ENCODE measurements at places on chromosomes 3 and 15. TPM values are rescaled to one million over a fixed set of nuclear protein-coding genes. Genes with fewer than 3 reads are reported as not detected.

DNA sequence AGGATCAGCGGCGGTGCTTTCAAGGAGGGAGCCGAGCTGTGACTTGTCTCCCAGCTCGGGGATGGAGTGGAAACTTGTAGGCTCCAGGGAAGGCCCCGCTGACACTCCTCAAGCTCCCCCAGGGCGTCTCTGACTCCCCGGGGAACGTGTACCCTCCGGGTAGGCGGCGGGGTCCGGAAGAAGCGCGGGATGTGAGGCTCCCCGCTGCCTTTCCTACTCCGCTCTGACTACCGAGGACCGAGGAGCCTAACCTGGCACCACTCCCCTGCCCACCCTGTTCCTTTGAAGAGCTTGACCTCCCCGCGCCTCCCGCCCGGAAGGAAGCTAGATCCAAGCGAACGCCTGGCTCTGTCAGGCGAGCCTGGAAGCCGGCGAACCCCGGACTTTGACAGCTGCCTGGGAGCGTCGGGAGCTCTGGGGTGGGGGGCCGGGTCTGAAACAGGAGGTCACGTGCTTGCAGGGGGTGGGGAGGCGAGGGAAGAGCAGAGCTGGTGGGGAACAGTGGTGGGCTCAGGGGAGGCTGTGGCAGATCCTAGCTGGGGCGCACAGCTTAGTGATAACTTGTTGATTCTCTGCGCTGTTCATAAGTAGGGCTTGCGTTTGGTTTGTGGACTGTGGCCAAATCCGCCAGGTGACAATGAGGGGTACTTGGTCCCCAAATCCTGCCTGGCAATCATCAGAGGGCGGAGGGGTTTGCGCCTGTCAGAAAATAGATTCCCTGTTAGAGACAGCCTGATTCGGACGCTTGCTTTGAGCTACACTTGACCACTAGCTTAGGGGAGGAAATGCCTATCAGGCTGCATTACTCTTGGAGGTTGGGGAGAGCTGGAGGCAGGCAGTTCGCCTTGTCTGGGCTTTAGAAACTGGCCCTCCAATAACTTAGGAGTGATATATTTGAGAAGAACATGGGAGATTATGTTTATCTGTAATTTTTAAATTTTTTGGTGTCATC lies 1.2 kb downstream of the CLSTN2 start:
- H3K27me3 ChIP-seq: peaks cover 57% of the 10 kb centered on the region
- no peaks in the 10 kb centered on the region for H3K4me1 ChIP-seq
- peak; percentile 73 for DNase-seq
- no peaks in the 10 kb centered on the region for H3K36me3 ChIP-seq

Gene CHRM5
- total RNA-seq: not detected

DNA sequence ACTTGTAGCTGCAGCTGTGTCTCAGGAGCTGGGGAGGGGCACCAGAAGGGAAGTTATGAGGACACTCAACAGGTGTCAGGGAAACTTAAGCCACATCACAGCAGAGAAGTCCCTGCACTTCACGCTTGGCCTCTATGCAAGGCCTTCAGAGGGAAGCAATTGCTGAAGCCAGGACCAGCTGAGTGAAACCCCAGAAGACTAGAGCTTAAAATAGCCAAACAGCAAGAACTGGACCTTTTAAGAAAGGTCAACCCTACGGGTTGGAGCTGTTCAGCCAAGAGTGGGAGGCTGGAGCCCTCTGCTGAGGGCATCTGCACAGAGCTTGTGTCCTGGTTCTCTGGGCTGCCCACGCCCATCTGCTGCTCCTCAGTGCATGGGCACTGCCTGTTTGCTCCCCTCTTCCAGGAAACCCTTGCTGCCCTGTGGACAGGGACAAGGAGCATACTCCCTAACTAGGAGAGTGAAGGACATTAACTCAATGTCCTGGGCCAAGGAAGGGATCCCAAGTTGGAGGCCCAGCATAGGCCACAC lies 3.9 kb upstream of the GRAMD2A start:
- H3K4me1 ChIP-seq: no peaks in the 10 kb centered on the region
- no peak overlapping the region for H3K4me3 ChIP-seq
- H3K36me3 ChIP-seq: peaks cover 82% of the 10 kb centered on the region

DNA sequence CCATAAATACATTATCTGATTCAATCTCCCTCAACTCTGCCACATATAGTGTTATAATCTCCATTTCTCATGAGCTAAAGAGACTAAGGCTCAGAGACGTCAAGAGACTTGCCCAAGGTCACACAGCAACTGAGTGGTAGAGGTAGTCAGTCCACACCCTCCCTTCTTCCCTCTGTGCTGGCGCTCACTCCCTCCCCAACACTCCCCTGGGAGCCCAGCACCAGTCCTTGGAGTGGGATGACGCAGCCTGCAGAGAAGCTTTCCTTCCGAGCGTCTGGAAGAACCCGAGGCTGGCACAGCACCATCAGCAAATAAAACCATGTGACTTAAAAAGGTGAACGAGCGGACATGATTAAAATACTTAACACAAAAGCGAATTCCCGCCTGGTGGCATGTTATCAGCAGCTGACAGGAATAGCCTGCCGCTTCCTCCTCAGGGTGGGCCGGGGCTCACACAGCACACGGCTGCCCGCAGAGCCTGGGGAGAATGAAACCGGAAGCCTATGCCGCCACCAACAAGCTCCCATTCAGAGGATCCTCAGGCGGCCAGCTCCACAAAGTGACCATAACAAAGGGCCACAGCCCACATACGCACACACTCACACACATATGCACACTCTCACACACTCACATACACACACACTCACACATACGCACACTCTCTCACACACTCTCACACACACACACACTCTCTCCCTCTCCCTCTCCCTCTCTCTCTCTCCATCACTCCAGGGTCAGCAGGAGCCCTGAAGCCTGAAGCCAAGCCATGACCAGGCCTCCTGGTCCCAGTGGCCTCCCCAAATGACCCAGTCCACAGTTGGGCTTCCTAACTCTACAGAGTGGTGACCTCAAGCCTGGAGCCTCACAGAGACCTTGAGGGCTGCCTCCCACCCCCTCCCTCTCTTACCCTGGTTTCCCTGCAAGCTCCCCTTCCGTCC lies 120.5 kb downstream of the XXYLT1 start:
- peak overlapping the region; percentile 62 for H3K4me3 ChIP-seq
- DNase-seq: peak; percentile 80
- H3K27me3 ChIP-seq: no peaks in the 10 kb centered on the region
- peaks cover 29% of the 10 kb centered on the region for H3K4me1 ChIP-seq
- H3K36me3 ChIP-seq: peaks cover 9% of the 10 kb centered on the region
- peak overlapping the region; percentile 69 for H3K27ac ChIP-seq

DNA sequence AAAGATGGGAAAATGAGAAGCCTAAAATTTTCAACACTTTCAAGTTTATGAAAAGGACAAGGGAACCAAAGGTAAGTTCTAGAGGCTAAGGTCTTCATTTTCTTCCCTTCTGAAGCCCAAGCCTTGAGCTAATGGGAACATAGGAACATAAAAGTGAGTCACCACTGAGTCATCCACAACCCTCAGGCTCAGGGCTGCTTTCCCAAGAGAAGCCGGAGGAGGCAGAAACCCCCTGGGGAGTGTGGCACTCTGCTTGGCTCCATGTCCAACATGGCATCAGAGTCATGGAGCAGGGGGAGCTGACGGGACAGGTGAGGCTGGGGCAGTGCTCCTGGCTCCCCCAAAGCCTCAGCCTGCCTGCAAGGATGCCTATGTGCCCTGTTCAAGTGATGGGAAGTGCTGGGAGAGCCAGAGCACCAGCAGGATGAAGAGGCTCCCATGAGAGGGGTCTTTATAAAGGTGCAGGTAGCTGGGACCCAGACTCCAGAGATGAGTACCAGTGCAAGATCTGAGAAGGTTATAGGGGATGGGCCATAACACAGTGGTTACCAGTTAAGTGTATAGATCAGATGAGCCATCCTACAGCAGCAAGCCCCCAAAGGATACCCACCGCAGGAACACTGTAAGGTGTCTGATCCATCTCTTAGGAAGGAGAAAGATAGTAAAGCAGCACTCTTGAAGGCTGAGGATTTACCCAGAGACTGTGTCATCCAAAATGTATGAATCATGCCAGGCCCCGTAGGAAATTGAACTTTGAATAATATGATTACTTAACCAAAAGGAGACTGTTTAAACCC lies 31.8 kb upstream of the RYR3 start:
- H3K4me1 ChIP-seq: peaks cover 7% of the 10 kb centered on the region
- H3K27ac ChIP-seq: no peak overlapping the region
- no peak overlapping the region for H3K4me3 ChIP-seq
- H3K27me3 ChIP-seq: no peaks in the 10 kb centered on the region
- DNase-seq: peak; percentile 86

Gene FANCD2OS
- total RNA-seq: not detected

Gene MCCC1
- total RNA-seq: 33.4 TPM

DNA sequence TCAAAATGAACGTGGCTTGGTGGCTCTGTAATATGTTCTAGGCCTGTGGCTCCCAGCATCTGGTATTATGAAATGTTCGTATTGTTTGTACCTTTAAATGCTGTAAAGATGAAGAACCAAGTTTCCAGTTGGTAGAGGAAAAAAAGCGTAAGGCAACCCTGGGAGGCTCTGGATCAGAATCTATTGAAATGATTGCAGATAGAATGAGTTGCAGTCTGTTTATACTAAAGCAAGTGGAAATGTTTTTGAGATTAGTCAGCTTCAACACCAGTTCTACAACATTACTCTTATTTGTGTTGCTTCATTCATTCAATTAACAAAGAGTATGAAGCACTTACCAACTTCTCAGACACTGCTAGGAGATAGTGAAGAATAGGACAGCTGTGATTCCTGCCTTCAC lies 5.3 kb downstream of the ARL6IP5 start:
- H3K27me3 ChIP-seq: no peaks in the 10 kb centered on the region
- H3K4me3 ChIP-seq: no peak overlapping the region
- no peak overlapping the region for H3K27ac ChIP-seq

GRCh38 chr3:98972720-98973119 lies 71.2 kb upstream of the DCBLD2 start:
- H3K36me3 ChIP-seq: no peaks in the 10 kb centered on the region
- H3K27me3 ChIP-seq: no peaks in the 10 kb centered on the region
- no peak overlapping the region for H3K27ac ChIP-seq
- no peaks in the 10 kb centered on the region for H3K4me1 ChIP-seq
- H3K4me3 ChIP-seq: no peak overlapping the region

Gene DYNC1LI1
- 43.2 TPM for total RNA-seq

Gene DCP1A
- 26.8 TPM for total RNA-seq

Gene IGF1R
- 179 TPM for total RNA-seq

- H3K4me1 ChIP-seq: no peaks in the 10 kb centered on the region
- no peak overlapping the region for H3K4me3 ChIP-seq
- DNase-seq: peak; percentile 27
- peaks cover 4% of the 10 kb centered on the region for H3K27me3 ChIP-seq
These were observed 64.4 kb upstream of the ETV5 start for GRCh38 chr3:186173224-186173815.

Gene ROBO1
- 75.9 TPM for total RNA-seq

GRCh38 chr3:161848376-161848775 lies 351.8 kb downstream of the OTOL1 start:
- no peaks in the 10 kb centered on the region for H3K27me3 ChIP-seq
- H3K4me3 ChIP-seq: no peak overlapping the region
- H3K36me3 ChIP-seq: no peaks in the 10 kb centered on the region
- no peak for DNase-seq
- no peak overlapping the region for H3K27ac ChIP-seq
- no peaks in the 10 kb centered on the region for H3K4me1 ChIP-seq

DNA sequence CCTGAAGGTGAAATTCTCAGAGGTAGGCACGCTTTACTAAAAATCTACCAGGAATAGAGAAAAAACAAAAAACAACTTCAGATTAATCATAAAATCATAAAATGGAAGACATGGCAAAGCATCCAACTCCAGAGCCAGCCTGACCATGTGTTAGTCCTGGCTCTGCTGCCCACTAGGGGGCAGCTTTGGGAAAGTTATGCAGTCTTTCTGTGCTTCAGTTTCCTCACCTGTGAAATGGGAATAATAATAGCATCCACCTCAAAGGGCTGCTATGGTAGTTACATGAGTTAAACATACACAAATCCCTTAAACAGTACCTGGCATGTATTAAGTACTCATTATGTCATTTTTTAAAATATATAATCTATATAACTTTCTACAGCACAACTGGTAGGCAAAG lies 52.3 kb downstream of the WNT5A start:
- no peak overlapping the region for H3K27ac ChIP-seq
- no peaks in the 10 kb centered on the region for H3K4me1 ChIP-seq
- no peaks in the 10 kb centered on the region for H3K27me3 ChIP-seq
- H3K4me3 ChIP-seq: no peak overlapping the region
- DNase-seq: peak; percentile 68

Gene ZNF385D
- 1.1 TPM for total RNA-seq

Gene CDHR4
- not detected for total RNA-seq

- peaks cover 25% of the 10 kb centered on the region for H3K36me3 ChIP-seq
- no peaks in the 10 kb centered on the region for H3K4me1 ChIP-seq
- no peaks in the 10 kb centered on the region for H3K27me3 ChIP-seq
- no peak overlapping the region for H3K4me3 ChIP-seq
- DNase-seq: no peak
These were observed 37.2 kb downstream of the HMG20A start for GRCh38 chr15:77457905-77458265.

Gene SH2D7
- total RNA-seq: not detected

DNA sequence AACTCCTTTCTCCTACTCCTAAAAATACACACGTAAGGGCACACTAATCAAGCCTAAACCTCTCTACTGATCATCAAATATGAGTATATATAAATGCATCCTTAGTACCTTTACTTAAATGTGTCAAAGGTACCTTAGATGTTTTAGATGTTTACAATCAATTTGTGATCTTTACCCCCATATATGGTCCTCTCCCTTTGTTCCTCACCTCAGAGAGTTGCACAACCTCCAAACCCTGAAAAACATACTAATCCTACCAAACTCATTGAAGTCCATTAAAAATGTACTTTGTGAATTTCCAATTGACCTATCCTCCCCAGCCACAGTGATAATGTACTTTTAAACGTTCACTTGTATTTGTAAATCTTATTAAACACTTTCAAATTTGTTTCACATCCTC lies 249.1 kb downstream of the STAG1 start:
- H3K4me1 ChIP-seq: no peaks in the 10 kb centered on the region
- no peak for DNase-seq
- no peaks in the 10 kb centered on the region for H3K27me3 ChIP-seq
- H3K27ac ChIP-seq: no peak overlapping the region
- peaks cover 7% of the 10 kb centered on the region for H3K36me3 ChIP-seq
- no peak overlapping the region for H3K4me3 ChIP-seq

DNA sequence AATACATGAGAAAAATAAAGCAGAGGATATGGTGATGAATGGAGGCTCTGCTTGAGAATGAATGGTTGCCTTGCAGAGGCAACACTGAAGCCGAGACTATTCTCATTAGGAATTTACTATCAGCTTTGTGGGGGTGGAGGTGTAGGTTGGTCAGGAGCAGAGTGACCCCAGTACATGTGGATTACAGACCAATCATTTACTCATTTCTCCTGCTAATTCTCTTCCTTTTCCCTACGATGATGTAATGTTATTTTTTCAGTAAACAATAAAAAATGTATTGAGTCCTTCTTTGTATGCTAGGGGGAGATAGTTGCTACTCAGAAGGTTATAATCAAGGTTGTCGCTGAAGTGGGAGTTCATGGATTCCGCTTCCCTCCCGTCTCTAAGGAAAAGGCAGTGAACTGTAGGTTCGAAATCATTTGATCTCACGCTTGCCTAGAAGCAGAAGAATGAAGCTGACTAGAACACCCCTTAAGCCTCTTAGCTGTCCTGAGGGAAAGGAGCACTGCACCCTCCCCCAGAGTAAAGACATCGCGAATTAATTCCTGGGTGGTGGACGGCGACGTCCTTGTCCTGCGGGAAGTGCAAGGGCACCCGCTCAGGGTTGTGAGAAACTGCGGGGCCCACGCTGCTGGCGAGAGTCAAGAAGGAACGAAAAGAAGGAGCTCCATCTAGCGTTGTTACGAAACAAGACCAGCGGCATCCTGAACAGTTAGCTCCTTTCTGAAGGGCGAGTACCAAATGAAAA lies 213.2 kb upstream of the PFN2 start:
- peak overlapping the region; percentile 65 for H3K4me3 ChIP-seq
- H3K4me1 ChIP-seq: no peaks in the 10 kb centered on the region
- H3K36me3 ChIP-seq: no peaks in the 10 kb centered on the region
- no peak overlapping the region for H3K27ac ChIP-seq
- H3K27me3 ChIP-seq: no peaks in the 10 kb centered on the region
- peak; percentile 89 for DNase-seq
